ENCODE measurements at places on chromosomes 7 and 10.

GRCh38 chr10:491667-492424, 197.6 kb downstream of the DIP2C start:
- DNase-seq: no peak

DNA sequence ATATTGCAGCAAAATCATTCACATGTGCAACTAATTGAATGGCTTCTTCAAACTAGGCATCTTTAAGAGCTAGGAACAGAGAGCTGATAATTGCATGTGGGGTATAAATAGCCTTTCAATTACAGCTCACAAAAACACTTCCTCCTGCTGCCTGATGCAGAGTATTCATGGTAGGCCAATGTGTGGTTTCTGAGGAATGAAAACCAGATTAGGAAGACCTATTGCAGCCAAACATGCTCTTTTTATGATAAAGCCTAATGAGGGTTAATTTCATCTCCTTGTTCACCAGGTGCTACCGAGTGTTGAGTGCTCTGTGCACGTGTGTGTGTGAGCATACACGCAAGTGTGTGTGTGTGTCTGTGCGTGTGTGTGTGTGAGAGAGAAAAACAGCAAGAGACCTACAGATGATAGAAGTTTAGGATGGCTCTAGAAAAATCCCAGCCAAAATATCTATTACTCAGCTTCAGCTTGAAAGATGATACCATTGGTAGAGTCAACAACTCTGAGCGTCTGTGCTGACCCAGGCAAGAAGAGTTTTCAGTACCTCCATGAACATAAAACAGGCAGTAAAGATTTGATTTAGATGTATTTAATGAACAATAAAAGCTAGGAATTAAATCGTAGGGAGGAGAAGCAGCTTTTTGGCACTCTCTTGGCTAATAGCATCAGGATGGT, 448.5 kb upstream of the ANKRD30A start:
- no peak for DNase-seq

- DNase-seq: no peak
Observed at GRCh38 chr7:68203251-68203650, 1206.6 kb downstream of the TYW1 start.

GRCh38 chr7:22189230-22189629, 167.7 kb downstream of the RAPGEF5 start:
- DNase-seq: no peak

- DNase-seq: no peak
Observed at GRCh38 chr10:109769966-109770365, 153.3 kb downstream of the XPNPEP1 start.

GRCh38 chr7:103348452-103348851, 1.0 kb downstream of the PSMC2 start:
- no peak for DNase-seq

GRCh38 chr7:29278337-29279069, 83.9 kb downstream of the CHN2 start:
- DNase-seq: no peak

DNA sequence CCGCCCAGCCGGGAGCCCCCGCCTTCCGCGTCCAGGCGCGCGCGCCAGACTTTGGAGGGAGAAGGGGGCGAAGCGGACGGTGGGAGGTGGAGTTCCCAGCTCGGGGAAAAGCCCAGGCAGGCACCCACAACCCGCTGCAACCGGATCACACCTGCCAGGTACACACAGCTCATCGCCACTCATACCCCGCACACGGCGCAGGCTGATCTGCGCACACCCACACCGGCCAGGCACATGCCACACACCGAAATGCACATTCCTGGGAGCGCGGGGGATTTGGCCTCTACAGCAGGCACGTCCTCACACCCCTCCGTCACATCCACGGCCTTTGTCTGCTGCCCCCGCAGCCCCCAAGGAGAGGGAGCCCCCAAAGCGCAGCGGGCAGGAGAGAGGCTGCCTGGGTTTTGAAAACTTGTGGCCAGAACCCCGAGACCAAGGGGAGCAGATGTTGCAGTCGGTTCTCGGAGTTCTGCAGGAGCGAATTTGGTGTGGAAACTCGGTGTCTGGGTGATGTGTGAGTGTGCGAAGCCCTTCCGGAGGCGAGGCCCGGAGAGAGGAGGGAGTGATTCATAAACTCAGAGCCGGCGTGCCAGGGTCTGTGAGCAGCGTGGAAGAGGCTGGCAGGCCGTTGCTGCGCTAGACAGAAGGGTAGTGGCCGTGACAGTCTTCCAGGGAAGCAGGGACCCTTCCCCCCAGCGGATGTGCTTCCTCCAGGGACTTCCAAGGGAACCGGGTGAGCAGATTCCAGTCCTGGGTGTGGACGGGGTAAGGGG, 734 bp downstream of the CHST3 start:
- DNase-seq: peak; percentile 45

- DNase-seq: no peak
Observed at GRCh38 chr7:136039577-136040345, 62.6 kb upstream of the MTPN start.
